Stimulated activated CD4-positive, alpha-beta T cell treated with anti-CD3 and anti-CD28 coated beads, Interleukin-1b, Interleukin-23, amount 100 ng/mL, for 1 hour (primary cell): ENCODE measurements at places on chromosomes 7 and 10.

- no peak for DNase-seq
Observed at GRCh38 chr10:119217401-119217800, 10.0 kb downstream of the GRK5 start.

DNA sequence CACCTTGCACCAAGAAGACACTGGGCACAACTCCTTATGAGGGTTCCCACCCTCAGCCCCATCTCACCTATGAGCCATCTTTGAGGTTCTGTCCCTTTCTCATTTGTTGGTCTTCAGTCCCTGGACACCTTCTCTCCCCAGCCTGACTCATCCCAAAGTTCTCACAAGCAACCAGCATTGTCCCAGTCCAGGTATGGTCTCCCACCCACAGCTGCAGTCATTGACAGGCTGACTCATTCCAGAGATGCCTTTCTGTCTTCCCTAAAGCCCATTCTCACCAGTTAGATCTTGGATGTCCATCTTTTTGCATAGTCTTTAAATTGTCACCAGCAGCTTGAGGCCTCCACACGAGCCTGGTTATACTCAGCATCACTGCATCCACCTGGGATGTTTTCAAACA, 26.7 kb upstream of the BMPR1A start:
- no peak for DNase-seq

- DNase-seq, result no peak
Observed at GRCh38 chr7:20797042-20797461, 10.4 kb upstream of the SP8 start.

- no peak for DNase-seq
Observed at GRCh38 chr7:17772581-17773288, 167.6 kb downstream of the SNX13 start.

DNA sequence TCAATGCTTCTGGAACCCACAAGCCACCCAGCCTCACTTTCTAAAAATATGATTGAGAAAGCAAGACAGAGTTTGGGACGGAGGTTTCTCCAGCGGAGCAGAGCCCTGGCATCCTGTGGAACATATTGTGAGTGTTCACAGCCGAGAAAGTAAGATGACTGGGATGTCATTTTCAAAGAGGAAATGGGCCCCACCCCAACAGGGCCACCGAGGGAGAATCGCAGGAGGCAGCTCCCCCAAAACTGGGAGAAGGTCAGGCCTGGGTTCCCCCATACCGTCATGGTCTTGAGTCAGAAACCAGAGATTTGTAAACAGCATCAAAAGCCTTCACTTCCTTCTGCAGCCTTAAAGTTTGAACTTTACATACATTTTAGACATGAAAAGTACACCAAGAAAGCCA, 560.0 kb downstream of the PTPRN2 start:
- no peak for DNase-seq

DNA sequence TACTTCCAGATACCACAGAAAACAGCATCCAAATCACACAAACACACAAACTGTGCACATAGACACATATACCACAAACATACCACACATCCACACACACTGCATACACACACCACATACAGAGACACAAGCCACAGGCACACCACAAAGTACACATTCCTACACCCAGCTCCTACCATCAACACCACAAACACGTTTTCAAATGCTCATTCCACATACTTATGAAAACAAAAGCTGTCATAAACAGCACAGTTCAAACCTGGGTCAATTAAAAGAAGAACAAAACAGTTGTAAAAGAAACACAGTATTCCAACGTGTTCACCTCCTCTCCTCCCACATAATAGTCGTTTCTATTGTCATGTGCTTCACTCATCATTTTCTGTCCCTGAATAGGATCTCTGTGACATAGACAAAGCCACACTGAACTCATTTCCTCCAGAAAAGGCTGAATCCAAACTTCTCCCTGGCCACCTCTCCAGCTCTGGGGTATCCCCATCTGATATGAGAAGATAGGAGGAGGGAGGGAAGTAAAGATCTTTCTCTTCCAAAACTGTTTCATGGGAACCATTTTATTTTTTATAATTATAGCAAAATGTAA, 89.2 kb downstream of the CXCL12 start:
- no peak for DNase-seq

DNA sequence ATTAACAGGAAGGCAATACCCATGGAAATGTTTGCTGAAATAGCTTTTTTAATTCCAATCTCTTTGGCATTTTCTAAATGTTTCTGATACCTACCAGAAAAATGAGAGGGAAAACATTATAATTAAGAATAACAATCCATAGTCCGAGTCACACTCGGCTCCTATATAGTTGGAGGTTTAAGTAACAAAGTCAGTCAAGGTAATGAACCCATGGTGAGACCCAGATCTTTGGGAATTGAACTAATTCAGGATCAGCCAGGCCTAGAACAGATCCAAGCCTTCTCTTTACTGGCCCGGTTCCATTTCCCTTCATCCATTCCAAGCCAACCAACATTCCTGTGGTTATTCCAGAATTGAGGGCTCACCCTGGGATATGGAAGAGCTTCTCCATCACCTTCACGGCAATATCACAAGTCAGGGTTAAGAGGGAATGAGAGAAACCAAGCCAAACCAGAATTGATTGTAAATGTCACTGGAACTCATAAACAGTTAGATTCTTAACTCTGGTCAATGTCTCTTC, 28.3 kb downstream of the ABCB4 start:
- no peak for DNase-seq

DNA sequence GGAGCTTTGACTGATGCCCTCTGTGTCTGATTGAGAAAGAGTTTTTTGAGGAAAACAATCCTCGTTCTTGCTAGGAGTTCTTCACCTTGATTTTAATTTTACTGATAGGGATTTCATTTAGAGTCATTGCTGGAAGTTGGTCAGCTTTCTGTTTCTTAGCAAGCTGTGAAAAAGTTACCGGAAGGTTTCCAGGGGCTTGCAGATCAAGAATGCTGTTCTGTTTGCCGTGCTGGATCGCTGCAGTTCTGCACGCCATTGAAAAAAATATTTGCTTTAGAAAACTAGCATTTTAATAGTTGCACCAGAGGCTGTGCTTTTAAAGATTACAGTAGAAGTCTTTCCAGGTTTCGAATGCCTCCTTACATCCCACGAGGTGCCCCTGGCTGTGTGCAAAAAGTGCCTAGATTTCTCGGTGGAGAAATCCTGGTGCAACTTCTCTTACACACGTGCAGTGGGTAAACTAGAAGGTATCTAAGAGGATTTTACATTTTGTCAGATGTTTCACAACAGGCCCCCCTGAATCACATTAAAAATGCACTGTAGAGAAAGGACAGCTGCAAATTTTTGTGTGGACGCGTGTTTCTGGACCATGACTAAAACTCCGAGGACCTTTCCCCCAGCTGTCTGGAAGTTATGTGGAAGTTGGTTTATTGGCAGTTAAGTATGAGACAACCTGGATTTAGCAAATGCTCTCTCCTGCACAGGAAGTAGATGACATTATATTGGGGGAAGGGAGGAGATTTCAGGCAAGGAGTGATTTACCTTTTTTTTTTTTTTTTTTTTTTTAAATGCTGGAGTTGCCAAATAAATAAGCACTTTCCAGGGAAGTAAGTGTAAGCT, 5.8 kb downstream of the TCF7L2 start:
- DNase-seq, result no peak

DNA sequence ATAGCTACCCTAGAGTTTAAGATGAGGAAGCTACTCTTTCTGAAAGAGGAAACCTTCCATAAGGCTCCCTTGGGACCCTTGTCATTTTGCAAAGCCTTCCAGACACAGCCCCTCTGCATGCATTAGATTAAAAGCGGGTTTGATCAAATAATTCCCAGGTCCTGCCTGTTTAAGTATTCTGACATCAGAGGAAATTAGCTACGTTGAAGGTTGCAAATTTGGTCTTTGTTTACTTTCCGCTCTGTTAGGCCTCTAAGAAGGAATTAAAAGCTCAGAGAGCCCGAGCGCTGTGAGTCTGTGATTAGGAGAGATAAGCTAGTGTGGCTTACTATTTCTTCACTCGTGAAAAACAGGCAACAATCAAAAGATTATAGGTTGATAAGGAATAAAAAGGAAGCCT, 1.4 kb upstream of the THSD7A start:
- DNase-seq, result no peak

DNA sequence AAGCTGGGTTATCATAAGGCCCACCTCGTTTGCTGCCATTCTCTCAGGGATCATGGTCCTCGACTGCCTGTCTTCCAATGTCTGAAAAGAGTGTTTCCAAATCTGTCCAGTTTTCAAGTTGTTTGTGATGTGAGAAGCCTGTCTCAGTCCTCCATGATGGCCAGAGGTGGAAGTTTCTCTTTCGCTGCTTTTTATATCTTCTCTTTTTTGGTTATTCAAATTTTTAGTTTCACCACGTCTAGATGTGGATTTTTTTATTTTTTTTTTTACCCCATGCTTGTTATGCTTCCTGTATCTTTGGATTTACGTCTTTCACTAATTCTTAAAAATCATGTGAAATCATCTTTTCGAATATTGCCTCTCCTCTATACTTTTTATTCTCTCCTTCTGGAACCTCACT, 6.1 kb upstream of the RBM33 start:
- DNase-seq, result no peak

DNA sequence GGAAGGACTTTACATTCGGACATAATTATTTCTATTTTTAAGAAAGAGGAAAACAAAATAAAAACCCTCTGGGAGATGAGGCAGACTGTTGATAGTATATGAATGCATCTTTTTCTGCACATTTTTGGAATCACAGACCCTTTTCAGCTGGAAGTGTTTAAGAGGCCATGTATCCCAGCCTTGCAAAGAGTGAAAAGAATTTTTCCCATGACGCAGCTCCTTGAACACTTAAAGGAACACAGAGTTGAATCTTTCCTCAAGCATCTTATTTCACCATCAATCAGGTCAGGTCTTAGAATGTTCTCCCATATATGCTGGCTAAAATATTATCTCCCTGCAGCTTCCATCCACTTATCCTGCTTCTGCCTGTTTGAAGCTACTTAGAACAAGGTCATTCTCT, 45.9 kb upstream of the PAPSS2 start:
- DNase-seq, result no peak

DNA sequence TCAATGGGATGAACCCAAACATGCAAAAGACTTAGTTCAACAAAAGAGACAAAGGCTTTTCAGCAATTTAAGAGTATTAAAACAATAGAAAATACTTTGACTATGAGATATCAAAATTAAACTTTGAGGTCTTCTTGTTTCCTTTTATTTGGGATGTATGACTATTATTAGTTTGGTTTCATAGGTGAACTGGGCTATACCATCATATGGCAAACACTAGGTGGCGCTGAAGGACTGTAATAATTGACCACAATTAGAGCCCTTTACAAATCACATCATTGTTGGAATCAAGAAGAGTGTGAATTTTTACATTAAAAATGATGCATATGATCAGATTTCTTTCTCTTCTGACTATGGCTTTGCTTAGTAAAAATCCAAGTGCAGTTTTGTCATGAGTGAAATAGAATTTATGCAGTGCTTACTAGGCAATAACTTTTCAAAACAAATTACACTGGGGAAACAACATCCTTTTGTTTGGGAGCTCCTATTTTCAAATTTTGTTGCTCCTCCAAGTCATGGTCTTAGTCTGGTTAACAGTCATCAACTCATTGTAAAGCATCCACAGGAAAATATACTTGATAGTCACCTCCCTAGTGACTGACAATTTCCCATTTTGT, 14.7 kb upstream of the NXPH1 start:
- DNase-seq, result no peak

DNA sequence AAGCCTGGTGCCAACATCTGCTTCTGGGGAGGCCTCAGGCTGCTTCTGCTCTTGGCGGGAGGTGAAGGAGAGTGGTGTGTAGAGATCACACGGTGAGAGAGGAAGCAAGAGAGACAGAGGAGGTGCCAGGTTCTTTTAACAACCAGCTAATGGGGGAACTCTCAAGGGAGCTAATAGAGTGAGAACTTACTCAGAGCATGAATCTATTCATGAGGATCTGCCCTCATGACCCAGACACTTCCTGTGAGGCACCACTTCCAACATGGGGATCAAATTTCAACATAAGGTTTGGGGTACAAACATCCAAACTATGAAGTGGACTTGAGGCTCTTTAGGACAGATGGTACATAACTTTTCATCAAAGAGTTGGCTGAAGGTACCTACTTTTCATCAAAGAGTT, 5.1 kb upstream of the ZNF32 start:
- no peak for DNase-seq

DNA sequence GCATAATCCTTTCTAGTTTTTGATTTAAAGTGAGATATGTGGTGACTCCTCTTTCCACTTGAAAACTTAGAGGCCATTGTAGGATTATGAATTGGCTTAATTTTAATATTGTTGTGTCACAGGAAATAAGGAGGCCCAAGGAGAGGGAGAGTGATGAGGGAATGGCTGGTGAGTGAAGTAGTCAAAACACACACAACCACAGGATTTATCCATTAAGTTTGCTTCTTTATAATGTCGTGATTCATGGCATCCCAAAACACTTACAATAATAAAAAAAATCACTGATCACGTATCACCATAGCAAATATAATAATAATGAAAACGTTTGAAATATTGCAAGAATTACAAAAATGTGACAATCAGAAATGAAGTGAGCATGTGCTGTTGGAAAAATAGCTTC, 1215.5 kb upstream of the LRRTM3 start:
- no peak for DNase-seq

- DNase-seq, result no peak
Observed at GRCh38 chr7:142711746-142712616, 37.3 kb upstream of the PRSS1 start.

- no peak for DNase-seq
Observed at GRCh38 chr7:50393547-50394252, 56.5 kb downstream of the FIGNL1 start.

DNA sequence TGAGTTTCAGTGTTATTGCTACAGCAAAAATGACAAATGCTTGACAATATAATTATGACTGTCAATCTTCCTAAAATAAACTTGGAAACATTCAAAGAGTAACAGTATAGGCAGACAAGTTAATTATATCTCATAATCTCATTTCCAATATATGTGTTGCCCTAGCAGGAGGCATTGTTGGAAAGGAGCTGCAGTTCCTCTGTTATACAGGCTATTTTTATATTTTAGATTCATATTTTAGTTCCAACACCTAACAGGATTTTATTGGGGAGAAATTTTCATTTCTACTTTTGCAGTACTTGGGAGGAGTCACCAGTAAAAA, 19.3 kb downstream of the VOPP1 start:
- DNase-seq, result no peak

- no peak for DNase-seq
Observed at GRCh38 chr7:139829775-139830117, 682 bp downstream of the TBXAS1 start.

DNA sequence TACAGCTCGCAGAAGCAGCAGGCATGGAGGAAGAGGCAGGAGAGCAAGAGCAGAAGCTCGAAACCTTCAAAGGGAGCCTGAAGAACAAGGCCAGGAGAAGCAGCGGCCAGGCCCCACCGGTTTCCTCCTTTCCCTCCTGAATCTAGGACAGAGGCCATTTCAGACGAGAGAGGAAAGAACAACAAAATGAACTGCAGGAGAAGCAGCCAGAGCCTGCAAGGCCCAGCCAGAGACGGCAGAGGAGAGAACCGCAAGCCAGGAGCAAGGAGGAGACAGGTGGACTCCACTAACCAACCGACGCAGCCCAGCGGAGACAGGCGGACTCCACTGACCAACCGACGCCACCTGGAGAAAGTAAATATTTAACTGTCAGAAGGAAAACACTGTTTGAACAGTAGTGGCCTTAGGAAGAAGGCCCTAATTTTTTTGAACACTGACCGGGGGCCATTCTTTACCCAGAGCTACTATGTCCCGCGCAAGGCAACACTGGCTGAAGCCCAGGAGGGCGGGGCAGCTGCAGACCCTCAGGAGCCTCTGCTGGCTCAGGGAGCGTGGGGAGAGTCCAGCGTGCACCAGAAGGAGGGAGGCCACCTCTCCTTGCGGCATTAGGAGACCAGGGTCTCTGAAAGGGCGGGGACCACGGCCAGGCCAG, 559.2 kb downstream of the PTPRN2 start:
- no peak for DNase-seq

- DNase-seq, result no peak
Observed at GRCh38 chr10:133072196-133072595, 15.5 kb upstream of the ADGRA1 start.
